Kidney (tissue), 22 donors: ENCODE measurements at places on chromosomes 16 and 17. TPM values are rescaled to one million over a fixed set of nuclear protein-coding genes. Genes with fewer than 3 reads are reported as not detected.

The TAT gene
- not detected for polyA plus RNA-seq

The TPSD1 gene
- not detected for polyA plus RNA-seq

The GRAP gene
- 7.0 TPM for polyA plus RNA-seq

The COX6A2 gene
- 5.5 TPM for polyA plus RNA-seq

The NAGS gene
- 8.7 TPM for polyA plus RNA-seq

The ITGB4 gene
- 15.7 TPM for polyA plus RNA-seq

DNA sequence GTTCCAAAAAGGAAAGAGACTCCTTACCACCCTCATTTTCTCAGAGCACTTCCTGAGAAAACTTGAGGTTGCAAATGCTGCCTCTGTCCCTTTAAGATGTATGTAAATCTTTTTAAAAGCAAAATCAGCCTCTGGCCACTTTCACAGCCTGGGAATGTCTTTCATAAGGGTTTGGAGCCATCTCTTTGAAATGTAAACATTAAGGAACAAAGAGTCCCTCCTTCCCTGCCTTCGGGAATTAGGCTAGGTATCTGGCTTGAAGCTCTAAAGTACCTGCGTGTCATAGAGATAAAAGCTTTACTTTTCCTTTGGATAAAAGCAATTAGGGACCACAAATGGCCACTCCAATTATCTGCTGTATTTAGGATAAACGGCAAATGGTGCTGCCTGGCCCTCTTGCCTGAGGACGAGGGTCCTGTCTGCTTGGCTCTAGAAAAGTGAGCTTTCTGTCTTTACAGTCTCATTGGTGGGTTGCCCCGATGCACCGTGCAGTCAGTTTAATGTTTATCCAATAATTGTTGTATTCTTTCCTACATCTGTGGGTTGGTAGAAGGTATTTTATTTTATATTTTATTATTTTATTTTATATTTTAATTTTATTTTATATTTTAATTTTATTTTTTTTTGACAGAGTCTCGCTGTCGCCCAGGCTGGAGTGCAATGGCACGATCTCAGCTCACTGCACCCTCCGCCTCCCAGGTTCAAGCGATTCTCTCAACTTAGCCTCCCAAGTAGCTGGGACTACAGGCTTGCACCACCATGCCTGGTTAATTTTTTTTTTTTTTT lies 23.9 kb downstream of the NLRC3 start:
- no peaks in the 10 kb centered on the region for H3K4me1 ChIP-seq
- peaks cover 3% of the 10 kb centered on the region for H3K36me3 ChIP-seq
- no peak overlapping the region for H3K27ac ChIP-seq
- DNase-seq: no peak
- H3K27me3 ChIP-seq: no peaks in the 10 kb centered on the region
- no peak overlapping the region for H3K4me3 ChIP-seq

GRCh38 chr17:65438708-65439294 lies 122.6 kb downstream of the AXIN2 start:
- no peaks in the 10 kb centered on the region for H3K4me1 ChIP-seq
- no peak overlapping the region for H3K4me3 ChIP-seq
- H3K27me3 ChIP-seq: no peaks in the 10 kb centered on the region
- DNase-seq: no peak
- no peak overlapping the region for H3K27ac ChIP-seq

GRCh38 chr17:67260170-67260987 lies 15.4 kb upstream of the HELZ start:
- H3K4me1 ChIP-seq: peaks cover 2% of the 10 kb centered on the region
- peak overlapping the region; percentile 39 for H3K27ac ChIP-seq
- H3K36me3 ChIP-seq: no peaks in the 10 kb centered on the region
- H3K27me3 ChIP-seq: no peaks in the 10 kb centered on the region

- no peak overlapping the region for H3K27ac ChIP-seq
- no peak for DNase-seq
- H3K36me3 ChIP-seq: no peaks in the 10 kb centered on the region
- H3K27me3 ChIP-seq: peaks cover 3% of the 10 kb centered on the region
- H3K4me3 ChIP-seq: no peak overlapping the region
- H3K4me1 ChIP-seq: no peaks in the 10 kb centered on the region
Observed at GRCh38 chr16:9151597-9151996, 60.2 kb downstream of the HAPSTR1 start.

GRCh38 chr16:47310792-47311211 lies 150.1 kb downstream of the ITFG1 start:
- no peaks in the 10 kb centered on the region for H3K4me1 ChIP-seq
- no peaks in the 10 kb centered on the region for H3K36me3 ChIP-seq
- H3K27ac ChIP-seq: no peak overlapping the region
- H3K4me3 ChIP-seq: no peak overlapping the region

GRCh38 chr17:16286009-16286946 lies 67.0 kb downstream of the CENPV start:
- peak; percentile 88 for DNase-seq
- peaks cover 15% of the 10 kb centered on the region for H3K4me1 ChIP-seq
- H3K36me3 ChIP-seq: no peaks in the 10 kb centered on the region
- H3K27me3 ChIP-seq: no peaks in the 10 kb centered on the region
- peak overlapping the region; percentile 2 for H3K4me3 ChIP-seq

GRCh38 chr16:53805752-53806151 lies 101.8 kb downstream of the FTO start:
- H3K36me3 ChIP-seq: no peaks in the 10 kb centered on the region
- no peaks in the 10 kb centered on the region for H3K27me3 ChIP-seq
- no peak for DNase-seq
- H3K4me1 ChIP-seq: no peaks in the 10 kb centered on the region
- H3K27ac ChIP-seq: no peak overlapping the region

GRCh38 chr16:31110106-31111034 lies 2.2 kb downstream of the BCKDK start:
- no peak overlapping the region for H3K27ac ChIP-seq
- no peaks in the 10 kb centered on the region for H3K36me3 ChIP-seq
- H3K27me3 ChIP-seq: no peaks in the 10 kb centered on the region
- peaks cover 12% of the 10 kb centered on the region for H3K4me1 ChIP-seq
- DNase-seq: no peak
